Ammon's horn (tissue), 1 donor: ENCODE measurements at places on chromosomes 4 and X.

DNA sequence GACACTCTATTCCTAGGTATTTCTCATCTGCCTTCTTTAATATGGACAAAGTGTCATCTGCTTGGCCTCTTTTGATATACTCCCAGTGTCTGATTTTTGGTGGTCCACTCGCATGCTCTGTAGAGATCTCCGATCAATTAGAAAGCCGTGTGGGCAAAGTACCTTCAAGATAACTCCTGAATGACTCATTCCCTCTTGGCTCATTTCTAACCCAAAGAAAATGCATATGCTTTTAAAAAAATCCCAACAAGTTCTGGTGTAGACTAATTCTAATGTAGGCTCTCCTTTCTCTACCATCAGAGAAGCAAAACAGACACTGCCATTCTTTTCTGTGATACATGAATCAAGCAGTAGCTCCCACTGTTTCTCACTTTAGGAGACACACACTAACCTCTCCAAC, 714.9 kb upstream of the ADGRL3 start:
- no peak for DNase-seq

GRCh38 chr4:88698519-88698918, 890 bp upstream of the NAP1L5 start:
- no peak for DNase-seq

DNA sequence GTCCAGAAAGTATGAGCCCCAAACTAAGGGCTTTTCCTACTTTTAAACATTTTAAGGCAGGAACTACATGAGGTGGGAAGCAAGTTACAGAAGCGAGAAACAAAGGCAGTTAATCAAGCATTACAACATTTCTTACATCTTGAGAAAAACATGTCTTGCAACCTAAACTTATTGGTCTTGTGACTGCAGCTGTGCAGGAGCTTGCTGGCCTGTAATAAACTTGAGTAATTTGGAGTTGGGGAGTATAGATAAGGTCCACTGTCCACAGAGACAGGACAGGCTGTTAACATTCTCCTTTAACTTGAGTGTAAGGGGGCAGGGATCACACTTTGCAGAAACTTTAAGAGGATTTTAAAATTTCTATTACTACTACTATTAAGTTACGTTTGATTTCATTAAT, 2.7 kb upstream of the UGT8 start:
- no peak for DNase-seq

DNA sequence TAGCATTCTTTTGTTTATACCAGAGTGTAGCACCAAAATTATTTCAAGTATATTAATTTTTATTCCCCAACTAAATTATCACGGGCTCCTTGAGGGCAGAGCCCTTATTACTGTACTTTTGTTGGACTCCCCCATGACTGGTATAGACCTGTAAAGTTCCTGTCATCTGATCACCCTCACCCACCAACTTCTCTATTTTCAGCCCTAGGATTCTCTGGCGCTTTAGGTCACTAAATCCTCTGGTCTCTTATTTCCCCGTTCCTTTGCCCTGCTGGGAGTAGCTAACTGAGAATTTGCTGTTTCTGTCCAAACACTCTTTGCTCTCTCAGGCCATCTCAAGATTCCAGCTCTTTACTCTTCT, 3.2 kb upstream of the XKRX start:
- no peak for DNase-seq

GRCh38 chrX:57772637-57773036, 92.6 kb upstream of the NLRP2B start:
- no peak for DNase-seq

- no peak for DNase-seq
These were observed 72.4 kb upstream of the UCP1 start for GRCh38 chr4:140641105-140641555.
